Body of pancreas (tissue), 4 donors: ENCODE measurements at places on chromosomes 5 and 9. TPM values are rescaled to one million over a fixed set of nuclear protein-coding genes. Genes with fewer than 3 reads are reported as not detected.

GRCh38 chr5:38745836-38746732 is 99.7 kb upstream of the OSMR start:
- no peaks in the 10 kb centered on the region for H3K27me3 ChIP-seq
- no peaks in the 10 kb centered on the region for H3K36me3 ChIP-seq
- H3K4me3 ChIP-seq = no peak overlapping the region
- no peak for DNase-seq
- no peak overlapping the region for H3K27ac ChIP-seq
- H3K4me1 ChIP-seq = no peaks in the 10 kb centered on the region

DNA sequence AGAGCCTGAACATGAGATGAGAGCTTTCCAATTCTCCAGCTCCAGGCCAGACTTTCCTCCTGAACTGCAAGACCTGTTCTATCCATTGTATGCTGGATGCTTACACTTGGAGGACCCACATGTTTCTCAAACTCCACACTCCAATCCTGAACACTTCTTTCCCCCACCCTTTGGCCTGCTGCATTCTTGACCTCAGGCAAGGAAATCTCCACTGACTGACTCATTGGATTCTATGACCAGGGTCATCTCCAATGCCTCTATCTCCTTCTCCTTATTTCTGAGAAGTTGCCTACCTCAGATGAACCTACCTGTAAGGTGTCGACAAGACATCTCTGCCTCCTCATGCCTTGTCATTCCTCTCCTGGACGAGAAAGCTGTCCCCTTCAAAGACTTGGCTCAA is 153.6 kb downstream of the CRB2 start:
- H3K4me1 ChIP-seq = no peaks in the 10 kb centered on the region
- H3K36me3 ChIP-seq = no peaks in the 10 kb centered on the region
- H3K27me3 ChIP-seq = no peaks in the 10 kb centered on the region
- H3K4me3 ChIP-seq = no peak overlapping the region

- no peaks in the 10 kb centered on the region for H3K4me1 ChIP-seq
- H3K4me3 ChIP-seq = no peak overlapping the region
- H3K27me3 ChIP-seq = no peaks in the 10 kb centered on the region
- H3K27ac ChIP-seq = no peak overlapping the region
- DNase-seq = no peak
These were observed 253.4 kb upstream of the ANKH start for GRCh38 chr5:15124871-15125568.

- H3K4me1 ChIP-seq = no peaks in the 10 kb centered on the region
- no peaks in the 10 kb centered on the region for H3K27me3 ChIP-seq
- no peak for DNase-seq
- H3K4me3 ChIP-seq = no peak overlapping the region
These were observed 167.1 kb downstream of the PIK3R1 start for GRCh38 chr5:68382640-68383039.

Gene MCTP1
- total RNA-seq = 3.6 TPM

Gene HEMGN
- total RNA-seq = not detected

Gene SMIM27
- total RNA-seq = 0.52 TPM

Gene ARHGEF39
- total RNA-seq = not detected
